CD4-positive, alpha-beta memory T cell (primary cell): ENCODE measurements at places on chromosomes 3 and 15. TPM values are rescaled to one million over a fixed set of nuclear protein-coding genes. Genes with fewer than 3 reads are reported as not detected.
A peak's percentile ranks its signal among the peaks of the same experiment; 100 is the strongest.

The EFHB gene
- not detected for total RNA-seq

The BSN gene
- 0.15 TPM for total RNA-seq

The GABRB3 gene
- total RNA-seq = 0.06 TPM

The NISCH gene
- total RNA-seq = 189 TPM

The LYSMD4 gene
- 18.0 TPM for total RNA-seq

The PIGBOS1 gene
- total RNA-seq = 20.3 TPM

The EFCC1 gene
- total RNA-seq = not detected

The ADPGK gene
- total RNA-seq = 104 TPM

The PARP3 gene
- 10.5 TPM for total RNA-seq

The PPP1R14D gene
- not detected for total RNA-seq

The ARPP21 gene
- total RNA-seq = not detected

The SLC26A6 gene
- total RNA-seq = 31.6 TPM

GRCh38 chr15:26679927-26680326 lies 92.9 kb downstream of the GABRB3 start:
- no peaks in the 10 kb centered on the region for H3K36me3 ChIP-seq
- DNase-seq = no peak
- H3K4me3 ChIP-seq = no peak overlapping the region
- H3K27ac ChIP-seq = no peak overlapping the region

DNA sequence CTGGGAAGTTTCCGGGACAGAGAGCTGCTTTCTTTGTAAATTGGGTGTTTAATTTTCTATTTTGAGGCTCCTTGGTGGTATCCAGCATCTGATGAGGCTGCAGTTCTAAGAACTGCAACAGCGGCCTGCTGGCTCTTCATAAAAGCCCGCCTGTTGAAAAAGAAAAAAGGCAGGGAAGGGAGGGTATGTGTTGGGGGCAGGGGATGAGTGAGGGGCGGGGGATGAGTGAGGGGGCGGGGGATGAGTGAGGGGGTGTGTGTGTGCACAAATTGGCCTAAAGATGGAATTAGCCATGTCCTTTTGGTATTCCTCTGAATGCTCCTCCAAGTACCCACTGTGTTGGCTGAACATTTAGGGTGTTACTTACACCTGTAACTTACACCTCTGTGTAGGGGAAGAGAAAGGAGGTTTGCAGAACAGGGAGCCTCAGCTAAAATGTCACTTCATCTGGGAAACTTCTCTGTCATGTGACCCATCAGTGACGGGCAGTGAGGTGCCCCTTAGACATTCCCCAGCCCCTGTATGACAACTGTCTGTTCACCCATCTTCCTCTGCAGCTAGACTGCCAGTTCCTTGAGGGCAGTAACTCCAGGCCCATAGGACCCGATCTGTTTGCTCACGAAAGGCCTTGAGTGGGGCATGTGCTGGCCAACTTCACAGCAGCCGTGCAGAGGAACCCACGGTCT lies 57.6 kb downstream of the LRIG1 start:
- H3K27ac ChIP-seq = no peak overlapping the region
- no peaks in the 10 kb centered on the region for H3K36me3 ChIP-seq
- DNase-seq = no peak
- H3K4me1 ChIP-seq = peaks cover 13% of the 10 kb centered on the region

- no peak overlapping the region for H3K27ac ChIP-seq
- no peaks in the 10 kb centered on the region for H3K36me3 ChIP-seq
- no peak for DNase-seq
- H3K27me3 ChIP-seq = no peaks in the 10 kb centered on the region
These were observed 364.9 kb downstream of the NR2F2 start for GRCh38 chr15:96695426-96695825.

DNA sequence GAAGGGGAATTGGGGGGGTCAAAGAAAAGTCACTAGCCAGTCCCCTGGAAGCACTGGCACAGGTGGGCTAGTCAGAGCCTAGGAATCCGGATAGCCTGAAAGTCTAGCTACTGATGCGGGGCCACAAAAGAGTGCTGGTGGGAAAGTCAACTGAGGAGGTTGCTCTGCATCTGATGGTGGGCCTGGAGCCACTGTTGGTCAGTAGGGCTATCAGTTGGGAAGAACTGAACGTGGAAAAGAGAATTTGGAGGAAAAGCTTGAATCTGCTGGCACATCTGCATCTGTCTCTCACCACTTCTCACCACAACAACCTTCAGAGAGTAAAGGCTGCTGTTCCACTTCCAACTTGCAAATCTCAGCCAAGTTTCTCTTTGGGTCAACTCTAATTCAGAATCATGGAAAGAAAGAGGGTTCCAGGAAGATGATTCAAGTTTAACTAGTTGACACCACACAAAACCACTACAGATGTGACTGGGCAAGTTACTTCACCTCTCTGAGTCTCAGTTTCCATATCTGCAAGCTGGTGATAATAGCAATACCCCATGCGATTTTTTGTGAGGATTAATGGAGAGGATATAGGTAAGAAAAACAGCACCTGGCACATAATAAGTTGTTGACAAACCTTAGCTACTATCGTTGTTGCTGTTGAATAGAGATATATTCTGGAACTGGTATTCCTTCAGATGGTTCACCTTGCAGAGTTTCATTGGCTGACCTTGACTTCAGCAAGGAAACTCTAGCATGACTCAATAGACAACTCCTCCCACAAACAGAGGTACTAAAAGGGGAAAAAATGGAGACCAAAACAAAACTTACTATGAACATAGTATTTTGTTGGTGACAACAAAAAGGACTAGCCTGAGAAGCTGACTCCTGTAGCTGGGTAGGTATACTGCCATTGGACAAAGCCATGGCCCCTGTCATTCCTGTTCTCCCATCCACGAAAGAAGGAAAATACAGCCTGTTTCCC lies 280.2 kb upstream of the STT3B start:
- H3K4me3 ChIP-seq = no peak overlapping the region
- peaks cover 15% of the 10 kb centered on the region for H3K4me1 ChIP-seq
- H3K36me3 ChIP-seq = no peaks in the 10 kb centered on the region

- no peaks in the 10 kb centered on the region for H3K27me3 ChIP-seq
- H3K27ac ChIP-seq = no peak overlapping the region
- H3K4me3 ChIP-seq = no peak overlapping the region
- no peaks in the 10 kb centered on the region for H3K36me3 ChIP-seq
- no peak for DNase-seq
These were observed 16.2 kb downstream of the PLA1A start for GRCh38 chr3:119613872-119614271.

GRCh38 chr3:45841420-45841756 lies 531 bp downstream of the LZTFL1 start:
- peak overlapping the region; percentile 58 for H3K4me3 ChIP-seq
- peaks cover 19% of the 10 kb centered on the region for H3K4me1 ChIP-seq
- H3K27ac ChIP-seq = peak overlapping the region; percentile 70
- H3K27me3 ChIP-seq = no peaks in the 10 kb centered on the region
- H3K36me3 ChIP-seq = no peaks in the 10 kb centered on the region

- no peaks in the 10 kb centered on the region for H3K36me3 ChIP-seq
- no peaks in the 10 kb centered on the region for H3K4me1 ChIP-seq
- H3K4me3 ChIP-seq = no peak overlapping the region
- no peak overlapping the region for H3K27ac ChIP-seq
These were observed 21.6 kb upstream of the PRR23E start for GRCh38 chr3:127171320-127171719.

- H3K4me3 ChIP-seq = no peak overlapping the region
- no peak overlapping the region for H3K27ac ChIP-seq
- no peak for DNase-seq
- H3K36me3 ChIP-seq = no peaks in the 10 kb centered on the region
- peaks cover 12% of the 10 kb centered on the region for H3K4me1 ChIP-seq
- no peaks in the 10 kb centered on the region for H3K27me3 ChIP-seq
These were observed 75.4 kb downstream of the XXYLT1 start for GRCh38 chr3:195195321-195196209.

DNA sequence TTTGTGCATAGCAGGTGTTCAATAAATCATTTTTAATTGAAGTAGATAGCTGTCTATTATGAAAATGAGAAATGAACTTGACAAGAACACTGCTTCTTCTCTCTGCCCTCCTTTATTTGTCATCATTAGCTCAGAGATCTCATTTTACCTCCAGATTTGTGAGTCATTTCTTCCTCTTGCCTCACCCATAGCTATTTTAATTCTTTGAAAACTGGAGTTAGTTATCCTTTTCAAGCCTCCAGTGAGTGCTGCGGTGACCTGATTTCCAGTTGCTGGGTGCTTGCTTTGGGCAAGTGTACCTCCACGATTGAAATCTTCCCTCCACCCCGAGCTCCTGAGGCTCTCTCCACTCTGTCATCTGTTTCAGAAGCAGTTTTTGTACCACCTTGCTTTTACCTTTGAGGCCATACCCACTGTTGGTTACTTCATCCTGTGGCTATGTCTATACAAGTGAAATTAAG lies 114.6 kb downstream of the NFKBIZ start:
- DNase-seq = no peak
- H3K36me3 ChIP-seq = no peaks in the 10 kb centered on the region
- H3K27ac ChIP-seq = no peak overlapping the region
- no peak overlapping the region for H3K4me3 ChIP-seq
- H3K4me1 ChIP-seq = no peaks in the 10 kb centered on the region

- H3K4me1 ChIP-seq = peaks cover 99% of the 10 kb centered on the region
- no peaks in the 10 kb centered on the region for H3K27me3 ChIP-seq
- DNase-seq = peak; percentile 90
- H3K36me3 ChIP-seq = peaks cover 57% of the 10 kb centered on the region
These were observed 8.1 kb downstream of the PPM1M start for GRCh38 chr3:52253314-52254304.

DNA sequence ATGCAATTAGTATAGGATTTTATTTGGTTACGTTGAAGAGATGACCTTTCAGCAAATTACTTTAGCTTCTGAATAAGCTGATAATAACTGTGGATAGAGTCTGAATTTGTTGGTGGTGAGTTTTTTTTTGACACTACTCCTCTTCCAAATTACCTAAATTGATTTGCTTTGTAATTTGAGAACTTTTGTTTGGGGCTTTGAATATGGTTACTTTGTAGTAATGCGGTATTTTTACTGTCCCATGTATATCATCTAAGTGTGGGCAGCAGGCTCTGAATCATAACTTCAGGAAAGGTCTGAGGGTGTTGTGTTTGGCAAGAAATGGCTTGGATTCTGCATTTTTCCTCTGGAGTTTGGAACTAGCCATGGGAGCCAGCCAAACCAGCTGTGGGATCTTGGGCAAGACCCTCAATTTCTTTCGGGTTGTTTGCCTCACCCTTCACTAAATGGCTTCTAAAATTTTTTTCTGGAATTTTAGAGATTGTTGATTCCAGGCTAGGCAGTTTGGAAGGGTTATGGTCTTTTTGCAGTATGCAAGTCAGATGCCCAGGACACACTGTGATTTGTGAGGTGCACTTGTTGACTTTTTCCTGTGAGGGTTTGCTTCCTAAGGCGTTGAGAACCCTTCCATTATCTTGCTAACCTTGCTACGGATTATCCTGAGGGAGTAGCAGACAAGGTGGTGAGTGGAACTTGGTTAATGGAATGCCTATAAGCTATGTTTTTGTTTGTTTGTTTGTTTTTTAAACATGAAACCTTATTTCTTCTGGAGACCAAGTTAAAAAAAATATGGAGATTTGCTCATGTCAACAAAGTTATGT lies 10.4 kb downstream of the PTPRG start:
- H3K36me3 ChIP-seq = no peaks in the 10 kb centered on the region
- H3K27me3 ChIP-seq = no peaks in the 10 kb centered on the region
- H3K27ac ChIP-seq = no peak overlapping the region
